ENCODE measurements at places on chromosomes 4 and X.

DNA sequence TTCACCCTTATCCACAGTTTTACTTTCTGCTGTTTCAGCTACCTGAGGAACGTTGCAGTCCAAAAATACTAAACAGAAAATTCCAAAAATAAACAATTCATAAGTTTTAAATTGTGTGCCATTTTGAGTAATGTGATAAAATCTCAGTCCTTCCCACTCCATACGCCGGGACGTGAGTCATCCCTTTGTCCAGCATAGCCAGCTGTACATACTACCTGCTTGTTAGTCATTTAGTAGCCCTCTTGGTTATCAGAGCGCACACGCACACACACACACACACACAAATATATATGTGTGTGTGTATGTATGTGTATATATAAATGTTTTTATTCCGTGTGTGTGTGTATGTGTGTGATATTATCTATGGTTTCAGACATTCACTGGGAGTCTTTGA, 4.8 kb upstream of the CCSER1 start:
- no peaks in the 10 kb centered on the region for H3K36me3 ChIP-seq
- H3K27me3 ChIP-seq, result no peaks in the 10 kb centered on the region
- H3K27ac ChIP-seq, result no peak overlapping the region

- no peaks in the 10 kb centered on the region for H3K27me3 ChIP-seq
- H3K27ac ChIP-seq, result no peak overlapping the region
- peaks cover 83% of the 10 kb centered on the region for H3K36me3 ChIP-seq
- no peak overlapping the region for H3K4me3 ChIP-seq
- no peaks in the 10 kb centered on the region for H3K4me1 ChIP-seq
These were observed 48.3 kb downstream of the ZAR1 start for GRCh38 chr4:48538358-48538757.

DNA sequence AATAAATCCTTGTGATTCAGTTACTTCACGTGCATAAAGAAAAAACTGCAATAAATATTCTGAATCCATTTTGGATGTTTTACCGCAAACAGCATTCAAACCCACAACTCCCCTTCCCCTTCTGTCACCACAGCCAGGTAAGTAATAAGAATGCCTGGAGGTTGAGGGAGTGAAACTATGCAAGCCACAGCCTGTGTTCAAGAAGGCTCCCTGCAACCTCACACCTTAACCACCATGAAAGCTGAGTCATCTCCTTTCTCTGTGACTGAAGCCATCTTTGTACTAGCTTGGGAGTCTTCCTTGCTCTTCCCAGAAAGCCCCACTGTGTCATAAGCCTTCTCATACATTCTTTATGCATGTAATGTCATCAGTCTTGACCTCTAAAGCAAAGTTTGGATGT, 297.0 kb upstream of the PUDP start:
- no peak for DNase-seq
- no peaks in the 10 kb centered on the region for H3K36me3 ChIP-seq
- no peaks in the 10 kb centered on the region for H3K4me1 ChIP-seq
- H3K4me3 ChIP-seq, result no peak overlapping the region
- no peak overlapping the region for H3K27ac ChIP-seq

DNA sequence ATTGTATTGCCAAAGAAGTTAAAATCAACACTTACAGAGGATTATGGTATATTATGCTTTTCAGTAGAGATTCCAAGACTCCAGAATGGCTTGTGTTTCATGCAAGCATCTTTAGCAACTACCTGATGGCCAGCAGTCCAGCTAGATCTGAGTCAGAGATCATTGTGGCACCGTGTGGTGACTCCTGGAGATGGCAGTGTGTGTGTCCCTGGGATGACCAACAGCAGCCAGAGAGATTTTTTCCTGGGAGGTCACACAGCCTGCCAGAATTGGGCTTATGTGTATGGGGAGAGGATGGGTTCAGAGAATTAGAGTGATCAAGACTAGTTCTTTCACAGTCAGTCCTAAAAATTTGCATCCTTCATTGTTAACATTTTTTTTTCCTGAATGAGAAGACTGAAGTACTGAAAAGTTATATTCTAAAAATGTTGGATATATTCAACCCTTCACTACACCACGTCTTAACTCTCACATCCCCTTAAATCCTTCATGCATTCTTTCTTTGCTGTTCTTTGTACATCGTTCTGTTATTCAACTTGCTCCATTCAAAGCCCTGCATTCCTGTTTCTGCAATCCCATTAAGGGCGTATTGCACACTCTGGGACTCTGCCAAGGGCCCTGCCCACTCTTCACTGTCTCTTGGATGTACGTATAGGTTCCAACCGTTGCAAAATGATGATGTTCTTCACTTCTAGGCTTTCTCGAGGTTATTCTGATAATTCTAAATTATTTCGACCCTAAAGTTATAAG, 12.4 kb downstream of the TENM3 start:
- H3K36me3 ChIP-seq, result no peaks in the 10 kb centered on the region
- no peak overlapping the region for H3K4me3 ChIP-seq
- no peak overlapping the region for H3K27ac ChIP-seq

DNA sequence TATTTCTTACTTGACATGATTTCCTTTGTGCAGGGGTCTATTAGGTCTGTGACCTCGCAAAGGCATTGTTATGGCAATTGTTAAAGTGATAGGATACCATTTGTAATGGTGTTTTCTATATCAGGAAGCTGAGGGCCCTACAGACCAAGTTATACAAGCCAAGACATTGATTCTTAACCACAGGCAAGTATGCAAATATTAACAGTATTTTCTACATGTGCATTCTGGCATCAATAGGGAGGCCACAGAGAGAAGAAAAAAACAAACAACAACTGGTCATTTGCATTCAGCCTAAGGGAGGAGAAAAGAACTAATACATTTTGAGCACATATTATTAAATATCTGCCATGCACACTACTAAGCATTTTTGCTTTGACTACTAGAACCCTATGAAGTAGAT, 28.5 kb downstream of the GBA3 start:
- H3K27ac ChIP-seq, result no peak overlapping the region
- H3K4me3 ChIP-seq, result no peak overlapping the region
- no peak for DNase-seq
- H3K4me1 ChIP-seq, result no peaks in the 10 kb centered on the region
- H3K27me3 ChIP-seq, result no peaks in the 10 kb centered on the region

GRCh38 chr4:81531410-81531809, 59.7 kb upstream of the RASGEF1B start:
- H3K4me3 ChIP-seq, result no peak overlapping the region
- no peak overlapping the region for H3K27ac ChIP-seq
- no peaks in the 10 kb centered on the region for H3K4me1 ChIP-seq
- DNase-seq, result no peak

DNA sequence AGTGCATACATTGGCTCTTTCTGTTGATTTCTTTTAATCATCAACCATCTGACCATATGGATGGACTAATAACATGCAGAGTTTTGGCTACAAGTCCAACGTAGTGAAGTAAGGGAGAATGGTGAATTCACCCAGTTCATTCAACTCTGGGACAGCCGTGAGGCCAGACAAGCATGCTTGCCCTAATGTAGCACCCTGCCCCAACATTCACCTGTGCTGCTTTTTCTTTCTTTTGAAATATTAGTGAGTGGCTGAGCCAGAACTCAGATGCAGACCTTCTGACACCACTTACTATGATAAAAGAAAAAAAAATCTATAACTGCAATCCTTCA, 17.5 kb downstream of the ARSJ start:
- H3K27ac ChIP-seq, result no peak overlapping the region
- no peaks in the 10 kb centered on the region for H3K36me3 ChIP-seq
- no peaks in the 10 kb centered on the region for H3K27me3 ChIP-seq
- H3K4me3 ChIP-seq, result no peak overlapping the region
- H3K4me1 ChIP-seq, result peaks cover 7% of the 10 kb centered on the region

- H3K4me3 ChIP-seq, result no peak overlapping the region
- H3K36me3 ChIP-seq, result peaks cover 24% of the 10 kb centered on the region
- H3K27me3 ChIP-seq, result no peaks in the 10 kb centered on the region
These were observed 19.8 kb upstream of the ADD1 start for GRCh38 chr4:2823671-2824328.

DNA sequence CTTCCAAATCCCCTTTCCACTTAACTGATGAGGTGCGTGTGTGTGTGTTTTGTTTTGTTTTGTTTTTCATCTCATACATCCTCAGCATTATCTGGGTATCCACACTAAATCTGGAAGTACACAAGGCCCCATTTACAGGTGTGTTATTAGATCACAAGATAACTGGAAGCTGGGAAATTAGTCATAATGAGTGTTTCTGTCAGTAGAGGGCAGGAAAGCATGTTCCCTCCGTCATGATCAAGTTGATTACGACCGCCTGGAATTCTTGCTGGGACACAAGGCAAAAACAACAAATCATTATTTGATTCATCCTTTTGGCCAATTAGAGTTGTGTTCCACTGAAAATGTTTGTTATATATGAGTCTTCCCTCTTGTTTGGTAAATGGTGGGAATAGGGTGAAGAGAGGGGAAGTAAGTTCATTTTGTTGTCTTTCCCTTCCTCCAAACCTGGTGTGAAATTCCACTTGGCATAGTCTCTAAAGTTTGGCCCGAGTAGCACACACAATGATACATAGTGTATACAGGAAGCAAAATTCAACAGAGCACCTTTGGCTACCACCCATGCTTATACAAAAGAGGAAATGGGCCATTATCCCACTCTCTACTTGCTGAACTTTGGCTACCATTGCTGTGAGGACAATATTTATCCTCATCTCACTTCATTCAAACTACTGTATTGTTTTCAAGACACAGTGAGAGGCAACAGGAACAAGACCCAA, 33.3 kb upstream of the TLL1 start:
- no peaks in the 10 kb centered on the region for H3K27me3 ChIP-seq
- DNase-seq, result no peak
- no peaks in the 10 kb centered on the region for H3K4me1 ChIP-seq
- no peaks in the 10 kb centered on the region for H3K36me3 ChIP-seq
- no peak overlapping the region for H3K4me3 ChIP-seq

GRCh38 chrX:109347632-109348031, 134.3 kb downstream of the GUCY2F start:
- H3K4me3 ChIP-seq, result no peak overlapping the region
- H3K36me3 ChIP-seq, result no peaks in the 10 kb centered on the region
- no peaks in the 10 kb centered on the region for H3K27me3 ChIP-seq
- H3K4me1 ChIP-seq, result no peaks in the 10 kb centered on the region
- H3K27ac ChIP-seq, result no peak overlapping the region
- DNase-seq, result no peak

DNA sequence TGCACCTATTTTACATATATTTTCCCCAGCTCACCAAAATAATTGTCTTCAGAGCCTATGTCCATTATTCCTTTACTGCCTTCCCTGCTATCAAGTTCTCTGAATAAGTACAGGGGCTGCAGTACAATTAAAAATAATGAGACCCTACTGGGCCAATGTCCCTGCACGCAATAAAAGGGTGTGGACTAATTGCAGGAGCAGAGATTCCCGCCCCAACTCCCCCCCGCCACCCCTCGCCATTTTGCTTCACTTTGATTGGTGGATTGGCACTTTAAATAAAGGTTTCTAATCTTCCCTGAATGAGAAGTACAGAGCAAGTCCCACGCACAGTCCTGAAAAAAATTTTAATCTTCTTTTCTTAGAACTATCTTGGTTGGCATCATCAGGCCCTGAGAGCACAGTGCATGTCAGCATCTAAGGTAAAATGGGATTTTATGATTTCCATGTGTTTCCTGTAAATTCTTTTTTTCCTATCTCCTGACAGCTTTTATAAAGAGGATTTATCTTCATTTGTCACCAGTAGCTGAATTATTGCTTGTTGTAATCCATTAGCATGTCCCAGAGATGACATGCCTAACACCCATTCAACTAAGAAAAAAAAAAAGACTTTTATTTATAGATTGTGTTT, at the start of gene AMBN:
TSS of gene AMBN (plus strand) at position 302 of the 628 bp plus-strand sequence. CDS start at position 405, 103 bp downstream.
- H3K27me3 ChIP-seq, result no peaks in the 10 kb centered on the region
- DNase-seq, result no peak
- no peak within 1 kb of the TSS for H3K4me3 ChIP-seq
- H3K27ac ChIP-seq, result no peak within 1 kb of the TSS

DNA sequence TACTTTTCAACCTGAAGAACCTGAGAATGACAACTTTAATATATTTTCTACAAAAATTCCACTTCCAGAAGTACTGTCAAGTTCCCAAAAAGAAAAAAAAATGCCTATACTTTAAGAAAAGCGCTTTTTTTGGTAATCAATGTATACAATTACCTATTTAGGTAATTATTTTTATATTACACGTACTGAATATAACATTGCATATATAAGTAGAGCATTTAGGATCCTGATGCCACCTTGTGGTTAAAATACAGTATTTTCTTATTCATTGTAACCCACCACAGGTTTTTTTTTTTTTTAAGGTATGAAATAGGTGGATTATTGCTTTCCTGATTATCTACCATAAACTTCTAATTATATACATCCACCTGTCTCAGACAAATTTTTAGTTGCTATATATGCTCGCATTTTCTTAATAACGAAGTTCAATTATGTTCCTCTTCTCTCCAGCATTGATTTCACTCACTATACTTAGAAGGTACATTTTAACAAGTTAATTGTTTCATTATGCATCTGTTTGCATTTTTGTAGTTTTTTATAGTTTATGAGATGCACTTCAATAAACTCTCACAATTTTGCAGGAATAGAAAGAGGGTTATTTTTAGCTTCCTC, 5.2 kb downstream of the MAP9 start:
- no peak overlapping the region for H3K27ac ChIP-seq
- H3K4me3 ChIP-seq, result no peak overlapping the region
- DNase-seq, result no peak
- no peaks in the 10 kb centered on the region for H3K27me3 ChIP-seq
- H3K36me3 ChIP-seq, result no peaks in the 10 kb centered on the region

DNA sequence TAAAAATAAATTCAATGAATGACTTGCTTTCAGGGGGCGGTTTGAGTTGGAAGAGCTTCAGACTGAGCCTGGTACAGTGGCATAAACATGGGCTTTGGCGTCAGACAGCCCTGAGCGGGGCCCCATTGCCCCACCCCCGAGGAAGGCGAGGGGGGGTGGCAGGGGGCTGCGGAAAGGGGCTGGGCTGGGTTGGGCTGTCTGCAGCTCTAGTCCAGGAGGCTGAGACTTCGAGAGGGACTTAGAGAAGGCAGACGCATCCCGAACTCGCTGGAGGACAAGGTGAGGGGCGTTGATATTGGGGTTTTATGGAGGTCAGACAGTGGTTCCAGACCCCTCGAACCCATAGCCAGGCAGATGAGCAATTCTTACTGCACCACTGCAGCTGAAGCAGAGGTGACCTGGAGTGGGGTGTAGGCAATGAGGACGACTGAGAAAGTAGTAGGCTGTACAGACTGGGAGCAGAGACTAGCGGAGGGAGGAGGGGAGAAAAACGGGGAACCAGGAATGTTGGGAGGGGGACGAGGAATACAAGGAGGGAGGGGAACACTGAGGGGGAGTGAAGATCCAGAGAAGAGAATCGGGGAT, at the start of gene MAGED2:
TSS of gene MAGED2 (plus strand) at position 222 of the 585 bp plus-strand sequence. CDS start 1,587 bp downstream, outside the sequence.
- no peaks in the 10 kb centered on the region for H3K27me3 ChIP-seq

- no peak overlapping the region for H3K4me3 ChIP-seq
- no peak overlapping the region for H3K27ac ChIP-seq
- no peaks in the 10 kb centered on the region for H3K27me3 ChIP-seq
- no peaks in the 10 kb centered on the region for H3K4me1 ChIP-seq
- DNase-seq, result no peak
- no peaks in the 10 kb centered on the region for H3K36me3 ChIP-seq
These were observed 208.1 kb upstream of the PPP3CA start for GRCh38 chr4:101555341-101555880.

- no peak overlapping the region for H3K4me3 ChIP-seq
- no peak for DNase-seq
- H3K4me1 ChIP-seq, result no peaks in the 10 kb centered on the region
- H3K27ac ChIP-seq, result no peak overlapping the region
- H3K27me3 ChIP-seq, result no peaks in the 10 kb centered on the region
These were observed 4.2 kb downstream of the PDE6B start for GRCh38 chr4:629636-629914.

All from esophagus squamous epithelium (tissue), 5 donors.